ENCODE measurements at places on chromosomes 11 and 22.

- DNase-seq: no peak
Measured at GRCh38 chr22:17350292-17350691, 19.0 kb upstream of the CECR2 start.

GRCh38 chr11:89052220-89052619 is 13.6 kb downstream of the GRM5 start:
- DNase-seq: no peak

DNA sequence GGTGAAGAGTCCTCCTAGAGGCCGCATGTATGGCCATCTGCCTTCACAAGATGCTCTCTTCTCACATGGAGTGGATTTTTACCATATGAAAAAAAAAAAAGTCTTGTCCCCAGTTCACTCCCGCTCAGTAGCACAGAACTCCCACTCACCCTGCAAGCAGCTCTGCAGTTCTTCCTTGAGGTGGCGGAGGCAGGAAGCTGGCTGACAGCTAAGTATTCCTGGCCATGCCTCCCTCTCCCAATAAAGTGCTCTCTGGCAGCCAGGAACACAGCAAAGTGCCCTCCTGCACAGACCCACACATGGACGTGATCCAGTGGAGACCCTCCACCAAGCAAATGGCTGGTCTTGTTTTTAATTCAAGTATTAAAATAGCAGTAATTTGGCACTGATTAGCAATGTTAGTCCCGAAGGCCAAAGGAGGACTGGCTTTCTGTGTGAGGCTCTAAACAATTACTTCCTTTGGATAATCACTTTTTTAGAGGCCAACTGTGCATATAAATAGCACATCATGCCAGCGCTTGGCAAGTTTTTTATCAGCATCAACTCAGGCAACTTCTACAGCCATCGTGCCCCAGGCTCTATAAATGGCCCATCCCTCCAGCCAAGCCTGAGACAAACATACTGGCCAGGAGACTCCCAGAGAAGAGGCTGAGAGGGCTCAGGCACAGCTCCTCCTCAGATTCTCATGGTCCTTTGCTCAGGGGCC is 413.6 kb downstream of the OPCML start:
- DNase-seq: no peak

- DNase-seq: no peak
Measured at GRCh38 chr22:37999236-37999635, 14.9 kb upstream of the SOX10 start.

DNA sequence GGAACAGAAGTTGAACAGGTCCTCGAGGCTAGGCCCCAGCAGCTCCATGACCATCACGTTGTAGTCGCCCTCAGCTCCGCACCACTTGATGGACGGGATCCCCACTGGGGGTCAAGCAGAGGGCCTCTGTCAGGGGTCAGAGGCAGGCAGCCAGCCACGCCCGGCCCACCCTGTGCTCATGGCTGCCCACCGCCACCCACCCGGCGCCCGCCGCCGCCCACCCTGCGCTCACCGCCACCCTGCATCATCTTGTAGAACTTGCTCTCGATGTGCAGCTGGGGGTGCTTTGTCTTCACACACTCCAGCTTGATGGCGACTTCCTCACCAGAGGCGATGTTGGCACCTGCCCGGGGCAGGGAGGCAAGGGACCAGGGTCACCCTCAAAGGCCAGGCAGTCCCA is 14.3 kb downstream of the CSNK1E start:
- no peak for DNase-seq

DNA sequence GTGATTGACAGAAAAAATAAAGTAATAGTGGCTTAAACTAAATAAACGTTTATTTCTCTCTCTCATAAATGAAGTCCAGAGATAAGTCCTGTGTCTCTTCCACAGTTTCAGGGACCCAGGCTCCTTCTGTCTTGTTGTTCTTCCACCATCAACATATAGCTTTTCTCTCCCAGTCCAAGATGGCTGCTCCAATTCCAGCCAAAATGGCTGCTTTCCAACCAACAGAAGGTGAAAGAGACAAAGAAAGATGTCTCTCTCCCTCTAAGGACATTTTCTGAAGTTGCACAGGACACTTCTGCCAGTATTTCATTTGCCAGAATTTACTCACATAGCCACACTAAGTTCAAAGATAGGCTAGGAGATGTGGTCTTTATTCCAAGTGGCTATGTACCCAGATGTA is 9.4 kb upstream of the PLEKHB1 start:
- DNase-seq: no peak

- DNase-seq: no peak
Measured at GRCh38 chr22:34812631-34813030, 253.3 kb upstream of the ISX start.

DNA sequence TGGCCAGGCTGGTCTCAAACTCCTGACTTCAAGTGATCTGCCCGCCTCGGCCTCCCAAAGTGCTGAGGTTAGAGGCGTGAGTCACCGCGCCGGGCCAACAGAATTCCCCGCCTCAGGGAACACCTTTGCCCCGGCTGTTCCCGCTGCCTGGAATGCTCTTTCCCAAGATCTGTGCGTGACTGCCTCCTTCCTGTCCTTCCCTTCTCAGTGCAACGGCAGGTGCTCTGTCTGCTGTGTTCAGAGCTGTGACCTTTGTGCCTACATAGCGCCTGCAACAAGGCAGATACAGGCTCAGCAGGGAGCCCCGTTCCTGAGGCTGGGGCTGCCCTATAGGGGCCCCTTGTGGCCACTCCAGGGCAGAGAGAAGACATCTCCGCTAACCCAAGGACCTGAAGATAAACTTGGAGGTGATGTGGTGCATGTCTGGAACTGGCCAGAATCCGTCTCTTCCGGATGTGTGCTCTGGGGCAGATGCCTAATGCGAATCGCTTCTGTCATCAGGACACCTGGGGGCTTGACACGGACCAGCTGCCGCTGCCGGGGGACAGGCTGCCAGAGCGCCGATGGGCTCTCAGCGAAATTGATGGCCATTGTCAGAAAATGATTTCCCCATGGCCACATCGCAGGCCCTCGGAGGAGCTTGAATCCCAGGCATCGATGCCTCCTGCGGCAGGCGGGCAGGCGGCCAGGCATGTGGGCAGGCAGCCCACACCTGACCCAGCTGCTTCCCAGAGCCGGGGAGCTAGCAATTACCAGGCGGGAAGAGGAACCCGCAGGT is 43.5 kb upstream of the TCF20 start:
- no peak for DNase-seq

DNA sequence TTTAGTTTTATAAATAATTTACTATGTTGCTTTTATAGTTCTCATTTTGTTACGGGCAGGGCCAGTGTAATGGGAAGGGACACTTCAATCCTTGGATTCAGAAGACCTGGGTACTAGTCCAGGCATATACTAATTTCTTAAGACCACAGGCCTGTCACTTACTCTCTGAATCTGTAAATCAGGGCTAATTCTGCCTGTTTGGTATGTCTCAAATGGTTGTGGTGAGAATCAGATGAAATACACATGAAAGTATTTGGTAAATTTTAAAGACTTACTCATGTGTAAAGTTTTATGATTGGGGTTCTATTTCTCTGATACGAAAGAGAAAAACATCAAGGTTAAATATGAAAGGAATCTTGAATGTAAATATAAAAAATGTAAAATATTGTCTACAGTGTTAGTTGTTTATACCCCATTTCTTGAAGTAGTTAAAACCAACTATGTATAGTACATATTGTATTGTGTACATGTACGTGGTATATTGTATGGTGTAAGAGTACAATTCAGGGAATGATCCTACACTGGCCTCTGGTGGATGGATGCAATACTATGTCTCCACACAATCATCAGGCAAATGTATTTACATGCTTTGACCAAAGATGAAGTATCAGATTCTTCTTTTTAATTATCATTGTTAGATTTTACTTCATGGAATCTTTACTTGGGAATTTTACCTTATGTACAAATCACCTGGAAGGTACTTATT is 24.5 kb upstream of the RAG2 start:
- no peak for DNase-seq

- no peak for DNase-seq
Measured at GRCh38 chr11:36372101-36372771, 76.1 kb downstream of the PRR5L start.

GRCh38 chr22:17638182-17638431 is 450 bp upstream of the BCL2L13 start:
- no peak for DNase-seq

GRCh38 chr11:85823816-85824215 is 12.9 kb upstream of the SYTL2 start:
- DNase-seq: peak; percentile 38

- peak; percentile 13 for DNase-seq
Measured at GRCh38 chr11:45180848-45181192, 34.4 kb downstream of the PRDM11 start.

DNA sequence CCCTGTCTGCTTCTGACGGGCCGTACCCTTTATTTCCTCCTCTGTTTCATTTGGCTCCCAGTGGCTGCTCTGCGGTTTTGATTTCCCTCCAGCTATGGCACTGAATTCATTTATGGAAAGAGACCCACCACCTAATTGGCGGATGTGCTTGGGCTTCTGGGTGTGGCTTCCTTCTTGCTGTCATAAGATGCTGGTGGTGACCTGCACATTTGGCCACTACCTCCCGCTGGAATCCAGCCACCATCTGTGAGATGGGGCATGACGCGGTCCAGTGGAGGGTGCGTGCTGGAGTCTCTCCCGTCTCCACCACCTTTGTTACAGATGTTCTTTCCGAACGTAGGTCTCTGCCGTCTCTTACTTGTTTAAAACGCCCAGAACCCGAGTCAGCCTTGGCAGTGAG is 47.7 kb upstream of the FADD start:
- no peak for DNase-seq

GRCh38 chr22:17257121-17258001 is 38.1 kb upstream of the ADA2 start:
- DNase-seq: no peak

- DNase-seq: no peak
Measured at GRCh38 chr22:42470366-42471082, 38.3 kb upstream of the NFAM1 start.

DNA sequence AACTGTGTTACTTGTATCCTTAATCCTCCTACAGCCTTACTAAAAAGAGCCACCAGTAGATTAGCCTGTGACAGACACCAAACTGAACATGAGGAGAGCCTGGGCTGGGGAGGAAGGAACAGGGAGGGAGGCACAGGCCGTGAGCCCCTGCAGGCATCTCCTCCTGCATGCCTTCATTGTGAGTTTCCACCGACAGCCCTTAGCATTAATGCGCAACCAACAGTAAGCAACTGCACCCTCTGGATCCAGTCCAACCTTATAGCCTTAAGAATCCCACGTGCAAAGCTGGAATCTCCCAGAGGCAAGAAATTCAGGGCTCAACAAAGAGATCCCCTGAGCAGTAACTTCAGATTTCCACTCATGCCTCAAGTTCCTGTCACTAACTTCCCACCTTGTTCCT is 84.6 kb downstream of the ETS1 start:
- no peak for DNase-seq

DNA sequence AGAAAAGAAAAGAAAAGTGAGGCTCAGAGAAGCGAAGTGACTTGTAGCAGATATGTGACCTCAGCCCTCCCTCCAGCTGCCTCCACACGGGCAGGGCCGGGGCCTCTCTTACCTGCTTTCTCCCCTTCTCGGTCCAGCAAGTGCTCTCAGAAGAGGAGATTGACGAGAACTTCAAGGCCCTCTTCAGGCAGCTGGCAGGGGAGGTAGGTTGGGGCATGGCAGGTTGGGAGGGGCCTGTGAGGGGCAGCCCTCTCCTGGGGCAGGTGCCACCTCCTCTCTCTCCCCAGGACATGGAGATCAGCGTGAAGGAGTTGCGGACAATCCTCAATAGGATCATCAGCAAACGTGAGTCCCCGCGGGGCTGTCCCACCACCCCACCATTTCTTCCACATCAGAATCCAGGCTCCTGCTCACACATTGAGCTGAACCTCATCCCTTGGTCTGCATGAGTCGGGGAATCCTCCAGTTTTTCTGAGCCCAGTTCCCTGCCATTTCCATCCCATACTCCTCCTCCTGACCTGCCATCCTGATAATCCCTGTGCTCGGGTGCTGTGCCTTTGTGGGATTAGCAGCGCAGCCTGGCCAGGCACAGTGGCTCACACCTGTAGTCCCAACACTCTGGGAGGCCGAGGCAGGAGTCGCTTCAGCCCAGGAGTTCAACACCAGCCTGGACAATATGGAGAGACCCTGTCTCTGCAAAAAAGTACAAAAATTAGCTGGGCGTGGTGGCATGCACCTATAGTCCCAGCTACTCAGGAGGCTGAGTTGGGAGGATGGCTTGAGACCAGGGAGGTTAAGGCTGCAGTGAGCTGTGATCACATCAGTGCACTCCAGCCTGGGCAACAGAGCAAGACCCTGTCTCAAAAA is 26.4 kb downstream of the CAPN1 start:
- no peak for DNase-seq

GRCh38 chr11:3833449-3833848 is 7.3 kb downstream of the RHOG start:
- DNase-seq: no peak

DNA sequence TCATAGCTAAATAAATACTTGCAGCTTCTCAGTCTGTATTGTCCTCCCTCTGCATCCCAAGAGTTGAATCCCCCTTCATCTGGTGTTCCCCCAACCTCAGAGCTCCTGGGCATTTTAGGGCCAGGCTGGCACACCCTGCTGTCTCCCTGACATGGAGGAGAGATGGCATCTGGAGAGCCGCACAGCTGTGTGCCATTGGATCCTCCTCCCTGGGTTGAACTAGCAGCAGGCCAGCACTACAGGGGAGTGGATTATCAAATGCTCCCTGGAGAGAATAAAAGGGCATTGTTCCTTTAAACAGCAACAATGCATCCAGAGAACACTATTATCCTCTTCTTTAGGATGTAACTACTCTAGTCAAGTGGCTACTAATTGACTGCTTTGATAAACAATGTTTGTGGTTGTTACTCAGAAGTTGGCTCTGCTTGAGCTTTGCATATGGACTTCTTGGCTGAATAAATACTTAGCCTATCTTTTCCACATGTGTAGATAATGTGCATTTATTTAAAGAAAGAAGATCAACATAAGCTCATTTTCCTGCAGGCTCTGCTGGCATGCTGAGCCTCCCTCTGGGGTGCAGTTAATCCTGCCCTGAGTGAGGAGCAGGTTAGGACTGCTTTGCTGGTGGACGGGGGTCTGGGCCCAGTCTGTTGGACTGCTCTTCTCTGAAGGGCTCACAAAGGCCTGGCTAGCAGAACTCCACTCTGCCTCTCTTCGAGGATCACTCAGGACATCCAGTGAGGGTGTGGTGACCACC is 897.2 kb downstream of the TBC1D22A start:
- no peak for DNase-seq
